ENCODE measurements at places on chromosomes 1 and 21.
A peak's percentile ranks its signal among the peaks of the same experiment; 100 is the strongest.

DNA sequence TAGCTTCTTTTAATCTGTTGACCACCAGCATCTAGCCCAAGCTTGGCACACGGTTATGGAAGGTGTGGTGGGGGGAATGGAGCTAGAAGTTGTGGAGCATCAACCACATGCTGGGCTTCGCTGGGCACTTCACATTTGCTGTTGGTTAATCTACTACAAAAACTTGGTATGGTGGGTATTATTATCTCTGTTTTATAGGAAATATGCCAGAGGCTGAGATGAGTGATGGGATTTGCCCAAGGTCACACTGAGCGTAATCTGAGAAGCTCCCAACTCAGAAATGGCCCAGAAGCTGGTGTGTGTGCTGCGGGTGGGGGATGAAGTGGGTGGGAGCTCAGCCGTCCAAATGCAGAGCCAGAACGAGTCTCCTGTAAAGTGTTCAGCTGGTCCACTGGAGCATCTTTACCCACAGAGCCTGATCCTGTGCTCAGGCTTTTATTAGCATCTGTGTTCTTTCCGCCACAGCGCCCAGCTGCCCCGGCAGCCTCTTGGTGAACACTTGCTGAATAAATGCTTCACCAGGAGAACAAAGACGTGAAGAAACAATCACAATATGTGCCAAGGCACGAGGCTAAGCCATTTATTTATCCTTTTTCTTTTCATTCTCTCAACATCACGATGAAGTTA lies 98.6 kb upstream of the JUN start:
- DNase-seq, result no peak

DNA sequence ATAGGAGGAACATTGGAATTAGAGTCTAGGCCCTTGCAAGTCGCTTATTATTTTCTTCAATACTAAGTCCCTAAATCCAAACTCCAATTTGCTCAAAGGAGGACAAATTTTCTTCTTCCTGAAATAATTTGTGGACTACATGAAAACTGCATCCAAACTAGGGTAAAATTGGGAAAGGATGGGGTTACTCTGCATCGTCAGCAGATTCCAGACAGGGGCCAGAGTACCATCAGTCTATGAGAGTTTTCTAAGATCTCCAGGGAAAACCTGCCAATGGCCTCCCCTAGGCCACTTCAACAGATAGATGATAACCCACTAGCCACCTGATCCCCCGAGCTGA lies 508 bp downstream of the HEYL start:
- DNase-seq, result no peak

DNA sequence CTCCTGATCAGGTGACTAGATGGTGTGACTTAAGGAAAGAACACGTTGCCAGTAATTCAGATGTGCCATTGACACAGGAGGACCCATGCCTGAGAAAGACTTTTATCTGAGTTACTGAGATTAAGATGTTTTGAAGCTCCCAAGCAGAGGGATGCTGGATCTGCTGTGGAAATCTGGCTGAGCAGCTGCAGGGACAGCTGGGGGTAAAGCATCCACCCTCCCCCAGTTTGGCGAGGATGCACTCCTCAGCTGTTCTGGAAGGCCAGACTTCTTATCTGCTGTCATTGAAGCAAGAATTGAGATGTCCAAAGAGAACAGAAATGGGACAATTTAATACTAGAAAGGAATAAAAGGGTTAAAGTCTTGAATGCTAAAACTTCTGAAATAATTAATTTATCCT lies 25.7 kb downstream of the TTC3 start:
- DNase-seq, result no peak

DNA sequence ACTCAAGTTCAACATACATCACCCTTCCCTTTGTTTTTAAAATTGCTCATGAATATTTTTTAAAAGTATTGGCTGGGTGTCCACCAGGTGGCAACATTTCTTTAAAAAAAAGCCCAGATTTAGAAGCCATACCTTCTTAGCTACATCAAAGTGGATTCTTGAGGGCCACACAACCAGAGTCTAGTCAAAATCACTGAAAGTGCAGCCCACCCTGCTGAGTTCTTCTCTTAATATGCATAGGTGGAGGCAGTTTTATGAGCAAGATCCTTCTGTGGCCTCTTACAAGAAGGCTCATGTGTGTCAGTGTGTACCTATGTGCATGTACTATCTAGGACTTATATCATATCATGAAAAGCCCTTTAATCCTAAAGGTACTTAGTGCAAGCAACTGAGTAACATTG lies 16.9 kb upstream of the GNG12 start:
- peak; percentile 70 for DNase-seq

DNA sequence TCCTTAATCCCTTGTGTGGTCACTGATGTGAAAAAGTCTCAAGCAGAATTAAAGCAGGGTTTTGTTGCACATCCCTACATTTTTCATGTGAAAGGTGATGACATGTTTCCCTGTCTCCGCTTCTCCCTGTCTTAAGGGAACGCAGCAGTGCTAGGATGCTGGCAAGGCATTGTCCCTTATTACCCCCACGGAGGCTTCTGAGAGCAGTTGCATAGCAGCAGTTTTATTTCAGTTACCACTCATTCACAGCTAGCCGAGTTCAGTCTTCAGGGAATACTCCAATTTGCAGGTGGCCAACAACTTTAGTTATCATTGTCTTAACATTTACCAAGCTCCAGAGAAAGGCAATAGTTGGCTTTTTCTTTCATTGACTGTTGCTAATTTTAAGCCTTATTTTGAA lies 89.1 kb downstream of the CLEC20A start:
- peak; percentile 54 for DNase-seq

GRCh38 chr1:221778535-221779142 lies 36.8 kb upstream of the DUSP10 start:
- no peak for DNase-seq

DNA sequence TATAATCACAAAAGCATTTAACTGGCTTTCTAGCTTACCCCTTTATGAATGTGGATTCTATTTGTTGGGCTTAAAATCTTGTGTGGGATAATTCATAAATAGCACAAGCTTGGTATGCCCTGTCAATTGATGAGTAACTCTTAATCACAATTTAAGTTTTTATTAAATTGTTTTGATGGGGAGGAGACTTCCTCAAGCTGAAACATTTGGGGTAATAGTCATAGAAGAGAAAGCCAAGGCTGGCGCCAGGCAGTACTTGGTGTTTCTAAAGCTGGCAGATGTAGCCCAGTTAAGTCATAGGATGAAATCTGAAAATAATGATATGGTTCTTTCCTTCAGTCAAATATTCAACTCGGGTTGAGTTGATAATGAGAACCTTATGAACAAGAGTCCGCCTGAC lies 167.2 kb downstream of the FMN2 start:
- no peak for DNase-seq

- DNase-seq, result no peak
These were observed 15.9 kb upstream of the NPPB start for GRCh38 chr1:11874624-11875023.

DNA sequence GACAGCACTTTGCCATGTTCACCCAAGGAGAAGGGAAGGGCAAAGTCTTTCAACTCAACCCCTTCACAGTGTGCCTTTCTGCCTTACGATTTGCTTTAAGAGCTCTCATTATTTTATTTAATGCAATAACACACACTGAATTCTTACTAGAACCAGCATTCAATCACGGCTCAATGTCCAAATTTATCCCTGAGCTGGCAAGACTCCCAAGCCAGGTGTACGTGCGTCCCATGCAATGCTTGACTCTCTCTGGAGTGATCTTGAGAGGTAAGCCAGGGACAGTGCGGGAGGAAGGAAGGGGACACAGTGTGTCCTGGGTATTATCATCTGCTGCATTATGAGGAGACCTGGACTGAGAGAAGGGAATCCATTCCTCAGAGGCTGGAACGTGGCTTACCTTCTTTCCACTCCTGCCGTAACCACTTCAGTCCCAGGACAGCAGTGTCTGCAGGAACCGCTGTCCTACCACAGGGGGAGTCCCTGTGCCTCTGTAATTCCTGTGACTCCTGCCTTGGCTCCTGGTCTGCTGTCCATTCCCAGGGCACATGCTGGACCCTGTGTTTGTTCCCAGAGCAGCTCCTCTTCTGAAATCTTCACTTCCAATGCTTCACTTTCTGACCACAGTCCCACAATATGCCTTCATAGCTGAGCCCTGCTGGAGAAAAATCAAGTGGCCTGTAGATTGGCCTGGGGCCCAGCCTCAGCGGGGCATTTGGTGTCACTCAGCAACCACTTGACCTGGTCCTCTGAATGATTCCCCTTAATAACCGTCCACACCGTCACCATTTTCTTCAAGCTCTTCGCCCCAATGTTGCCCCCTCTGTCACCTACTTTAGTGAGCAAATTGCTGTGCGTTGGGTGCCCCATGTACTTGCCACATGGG lies 28.6 kb upstream of the STUM start:
- DNase-seq, result no peak

- no peak for DNase-seq
These were observed 278.4 kb upstream of the SNX7 start for GRCh38 chr1:98382986-98383740.

DNA sequence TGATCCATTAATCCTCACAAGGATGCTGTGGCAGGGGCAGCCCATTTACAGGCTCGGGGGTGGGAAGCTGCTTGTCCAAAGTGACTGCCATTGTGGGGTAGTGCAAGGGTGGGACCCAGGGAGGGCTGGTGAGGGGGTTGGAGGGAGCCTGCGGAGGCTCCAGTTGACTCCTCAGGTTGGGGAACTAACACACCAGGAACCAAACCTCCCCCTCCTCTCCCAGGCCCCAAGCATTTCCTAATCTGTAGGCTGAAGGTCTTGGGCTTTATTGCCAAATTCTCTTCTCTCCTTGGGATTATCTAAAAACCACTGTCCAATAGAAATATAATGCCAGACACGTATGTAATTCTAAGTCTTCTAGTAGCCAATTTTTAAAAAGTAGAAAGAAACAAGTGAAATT lies 18.2 kb downstream of the IKBKE start:
- no peak for DNase-seq

DNA sequence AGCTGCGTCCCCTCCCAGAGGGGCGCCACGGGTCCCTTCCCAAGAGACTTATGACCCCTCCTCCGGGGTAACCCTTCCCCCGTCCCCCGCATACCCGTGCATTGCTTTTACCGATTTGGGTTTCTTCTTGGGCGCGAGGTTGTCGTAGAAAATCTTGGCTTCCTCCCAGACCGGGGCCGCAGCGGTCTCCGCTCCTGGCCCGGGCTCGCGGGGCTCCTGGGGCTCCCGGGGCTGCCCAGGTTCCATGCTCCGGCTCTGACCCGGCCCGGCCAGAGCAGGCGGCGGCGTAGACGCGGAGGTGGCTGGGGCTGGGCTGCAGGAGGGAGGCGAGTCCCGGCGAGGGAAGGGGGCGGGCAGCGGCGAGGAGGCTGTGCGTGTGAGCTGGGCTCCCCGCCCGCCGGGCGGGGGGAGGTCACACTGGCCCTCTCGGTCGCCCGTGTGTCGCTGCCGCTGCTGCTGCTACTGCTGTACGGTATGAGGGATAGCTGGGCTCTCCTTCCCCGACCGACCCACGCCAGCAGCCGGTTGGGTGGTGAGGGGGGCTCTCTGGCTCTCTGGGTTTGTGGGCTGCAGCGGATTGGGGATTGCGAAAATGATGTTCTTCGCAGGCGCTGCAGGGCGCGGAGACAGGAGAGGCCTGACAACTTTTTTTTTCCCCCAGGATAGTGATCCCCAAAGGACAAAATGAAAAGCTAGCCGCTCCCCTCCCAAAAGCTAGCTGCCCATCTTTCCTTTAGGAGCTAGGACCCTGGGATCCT lies at the start of gene NT5C1A:
Gene NT5C1A, minus strand, starts transcription at position 315 of the 758 bp plus-strand sequence. Its CDS starts 69 bp downstream, at position 246.
- DNase-seq, result no peak

DNA sequence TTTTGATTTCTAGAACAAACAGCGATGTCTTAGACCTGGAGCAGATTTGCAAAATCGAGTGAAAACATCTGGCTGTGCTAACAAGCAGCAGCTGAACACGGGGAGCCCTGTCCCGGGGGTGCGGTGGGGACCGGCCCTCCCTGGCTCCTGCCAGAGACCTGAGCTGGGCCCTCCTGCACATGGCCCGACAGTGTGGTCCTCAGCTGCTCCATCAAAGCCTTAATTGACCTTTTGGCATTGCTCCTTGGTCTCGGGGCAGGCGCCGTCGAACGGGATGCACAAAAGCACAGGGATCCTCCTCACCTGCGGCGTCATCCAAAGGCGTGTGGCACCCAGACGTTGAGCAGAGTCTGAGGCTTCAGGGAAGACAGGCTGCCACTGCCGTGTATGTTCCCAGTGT lies 73.2 kb downstream of the PRDM16 start:
- no peak for DNase-seq

DNA sequence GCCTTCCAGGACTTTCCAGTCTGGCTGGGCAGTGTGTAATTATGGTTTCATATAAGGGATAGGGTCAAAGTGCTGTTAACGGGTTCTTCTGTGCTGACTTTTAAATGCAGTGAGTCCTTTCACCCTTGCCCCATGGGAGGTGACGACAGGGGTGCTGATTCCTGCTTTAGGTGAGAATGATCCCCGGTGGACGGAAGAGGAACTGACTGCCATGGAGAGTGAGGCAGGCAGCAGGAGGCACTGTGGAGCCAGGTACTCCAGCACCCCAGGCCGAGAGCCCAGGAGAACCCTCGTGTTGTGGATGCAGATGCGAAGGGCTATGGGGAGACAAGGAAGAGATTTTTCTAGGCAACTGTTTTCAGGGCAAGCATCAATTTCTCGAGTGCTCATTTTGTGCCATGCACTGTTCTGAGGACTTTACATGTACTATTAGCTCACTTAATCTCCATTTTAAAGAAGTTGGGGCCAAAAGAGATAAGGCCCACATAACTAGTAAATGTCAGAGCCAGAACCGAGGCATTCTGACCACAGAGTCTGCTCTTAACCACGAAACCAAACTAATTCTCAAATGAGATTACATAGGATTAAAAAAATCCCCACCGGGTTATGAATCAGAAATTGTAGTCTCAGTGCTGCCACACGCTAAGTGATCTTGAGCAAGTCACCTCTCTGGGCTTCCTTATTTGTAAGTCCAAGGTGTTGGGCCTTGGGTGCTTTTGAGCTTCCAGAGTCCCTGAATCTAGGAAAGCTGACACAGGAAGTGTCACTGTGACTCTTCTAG lies 28.2 kb downstream of the STPG1 start:
- DNase-seq, result peak; percentile 58

DNA sequence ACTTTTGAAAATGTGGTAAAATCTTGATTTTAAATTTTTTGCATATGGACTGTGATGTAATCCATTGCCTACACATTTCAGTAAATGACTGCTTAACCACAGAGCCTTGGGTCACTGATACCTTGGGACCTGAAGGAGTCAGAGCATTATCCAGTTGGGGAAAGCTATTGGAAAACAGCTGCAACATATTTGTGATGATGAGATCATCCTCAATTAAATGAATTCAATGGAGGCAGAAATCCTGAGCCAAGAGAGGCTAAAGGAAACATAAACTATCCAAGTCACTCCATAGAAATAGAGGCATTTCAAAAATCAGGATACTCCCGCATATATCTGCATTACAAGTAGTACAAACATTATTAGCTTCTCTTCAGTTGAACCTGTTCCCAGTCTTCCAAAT lies 99.8 kb upstream of the PRMT6 start:
- DNase-seq, result no peak

All from Karpas-422 (cell line).